ENCODE measurements at places on chromosomes 3 and 15.

- DNase-seq = no peak
Measured at GRCh38 chr15:51561271-51561670, 61.3 kb downstream of the DMXL2 start.

DNA sequence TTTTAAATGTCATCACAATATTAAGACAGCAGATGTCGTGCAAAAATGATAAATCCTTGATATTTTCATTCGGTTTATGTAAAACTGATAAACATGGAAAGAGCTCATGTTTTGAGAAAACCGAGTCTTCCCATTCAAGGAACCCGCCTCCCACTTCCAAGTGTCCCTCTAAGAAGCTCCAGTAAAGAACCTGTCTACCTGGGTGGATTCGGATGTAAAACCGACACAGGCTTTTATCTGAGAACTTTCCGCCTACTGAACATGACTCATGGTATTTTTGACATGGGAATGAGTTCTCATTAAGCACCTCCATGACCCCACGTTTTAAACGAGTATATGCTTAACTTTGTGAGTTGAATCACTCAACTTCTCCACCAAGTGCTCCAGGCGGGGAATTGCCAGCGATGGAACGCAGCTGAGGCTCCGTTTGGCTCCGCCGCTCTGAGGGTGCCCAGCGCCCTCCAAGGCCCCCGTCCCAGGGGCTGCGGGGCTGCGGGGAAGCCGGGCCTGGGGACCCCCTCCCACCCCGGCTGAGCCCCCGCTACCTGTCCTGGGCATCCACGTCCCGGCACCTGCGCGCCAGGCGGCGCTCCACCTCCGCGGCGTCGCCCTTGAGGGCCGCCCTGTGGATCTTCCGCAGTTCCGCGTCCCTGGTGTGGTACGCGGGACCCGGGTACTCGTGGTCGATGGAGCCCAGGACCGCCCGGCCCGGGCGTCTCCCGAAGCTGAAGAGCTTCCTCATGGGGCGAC is 119.9 kb downstream of the LMLN start:
- DNase-seq = peak; percentile 69

GRCh38 chr3:94098452-94098851 is 35.6 kb downstream of the NSUN3 start:
- DNase-seq = no peak

DNA sequence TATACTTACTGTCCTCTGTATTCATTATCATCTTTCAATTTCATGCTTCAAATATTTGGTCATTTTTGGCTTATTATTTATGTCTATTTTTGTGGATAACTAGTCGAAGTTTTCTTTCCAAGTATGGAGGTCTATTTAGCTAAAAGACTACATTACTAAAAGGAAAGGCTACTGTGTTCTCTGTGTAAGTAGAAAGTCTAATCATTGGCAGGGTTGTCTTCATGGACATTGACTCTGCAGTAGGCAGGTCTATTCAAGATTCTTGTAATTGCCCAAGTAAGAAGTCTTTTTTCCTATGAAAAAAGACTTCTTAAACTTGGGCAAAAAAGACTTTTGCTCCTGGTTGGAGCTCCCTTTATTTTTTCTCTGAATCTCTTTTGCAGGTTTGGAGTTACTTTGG is 368.6 kb upstream of the GRM7 start:
- DNase-seq = no peak

GRCh38 chr3:46578973-46579755 is 13.1 kb upstream of the LRRC2 start:
- DNase-seq = no peak

GRCh38 chr3:183884097-183884426 is 618 bp downstream of the PARL start:
- no peak for DNase-seq

- peak; percentile 74 for DNase-seq
Measured at GRCh38 chr3:194306771-194307640, 44.1 kb downstream of the CPN2 start.

GRCh38 chr3:179671747-179672242 is 19.0 kb downstream of the USP13 start:
- DNase-seq = no peak

- DNase-seq = no peak
Measured at GRCh38 chr3:57890874-57891273, 117.3 kb upstream of the FLNB start.

GRCh38 chr3:24513463-24513862 is 18.8 kb upstream of the THRB start:
- no peak for DNase-seq

- DNase-seq = no peak
Measured at GRCh38 chr3:110318108-110318507, 753.5 kb upstream of the NECTIN3 start.

DNA sequence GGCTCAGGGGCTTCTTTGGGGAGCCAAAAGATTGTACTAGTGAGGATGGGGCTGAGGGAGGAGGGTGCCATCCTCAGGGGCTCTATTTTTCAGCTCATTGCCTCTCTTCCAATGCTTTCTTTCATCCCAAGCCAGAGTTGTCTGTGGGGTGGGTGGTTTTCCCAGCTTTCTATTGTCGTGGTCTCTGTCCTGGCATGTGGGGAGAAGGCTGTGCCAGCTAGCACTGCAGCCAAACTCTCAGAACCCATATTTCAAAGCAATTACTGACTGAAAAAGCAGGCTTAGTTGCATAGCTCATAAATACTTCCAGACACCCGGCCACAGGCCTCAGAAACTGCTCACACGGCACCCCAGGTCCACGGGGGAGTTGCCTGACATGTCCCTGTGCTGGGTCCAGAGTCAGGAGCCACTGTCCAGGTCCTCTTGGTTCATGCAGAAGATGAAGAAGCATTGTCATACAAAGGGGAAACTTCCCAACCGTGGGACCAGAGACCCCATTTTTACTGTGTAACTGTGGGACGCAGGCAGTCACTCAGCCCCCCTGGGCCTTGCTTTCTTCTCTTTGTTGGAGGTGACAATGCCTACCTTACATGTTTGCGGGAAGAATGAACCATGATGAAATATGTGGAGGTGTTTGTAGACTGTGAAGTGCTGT is 27.6 kb downstream of the FGD5 start:
- no peak for DNase-seq

- DNase-seq = no peak
Measured at GRCh38 chr15:96200357-96200967, 130.0 kb upstream of the NR2F2 start.

DNA sequence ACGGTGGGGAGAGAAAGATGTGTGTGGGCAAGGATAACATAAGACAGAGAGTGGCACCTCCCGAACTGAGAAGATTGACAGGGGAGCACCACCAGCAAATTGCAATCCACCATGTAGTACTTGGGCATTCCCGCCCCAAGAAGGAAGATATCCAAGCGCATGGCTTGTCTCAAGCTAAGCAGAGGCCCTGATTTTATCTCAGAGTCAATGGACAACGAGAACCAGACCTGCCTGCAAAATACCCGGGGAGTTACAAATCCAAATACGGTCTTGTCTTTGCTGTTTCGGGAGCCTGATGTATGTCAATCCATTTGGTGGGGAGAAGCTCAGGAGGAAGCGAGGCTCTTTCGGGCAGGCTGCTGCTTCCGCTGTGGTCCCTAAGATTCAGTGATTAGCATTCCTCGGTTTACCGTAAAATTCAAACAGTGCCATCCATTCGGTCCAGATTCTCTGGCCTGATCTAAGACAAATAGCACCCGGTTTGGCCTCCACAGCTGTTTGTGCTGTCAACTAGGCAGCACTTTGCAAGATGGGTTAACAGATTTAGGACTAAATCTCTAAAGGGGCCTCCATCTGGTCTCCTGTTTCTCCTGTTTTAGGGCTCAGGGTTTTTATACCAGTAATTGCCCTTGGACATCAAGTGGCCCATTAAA is 97.7 kb upstream of the WNT5A start:
- DNase-seq = no peak

- peak; percentile 65 for DNase-seq
Measured at GRCh38 chr3:43638594-43639447, 17.0 kb upstream of the ANO10 start.

- no peak for DNase-seq
Measured at GRCh38 chr15:48945386-48945785, 18.3 kb downstream of the SHC4 start.

DNA sequence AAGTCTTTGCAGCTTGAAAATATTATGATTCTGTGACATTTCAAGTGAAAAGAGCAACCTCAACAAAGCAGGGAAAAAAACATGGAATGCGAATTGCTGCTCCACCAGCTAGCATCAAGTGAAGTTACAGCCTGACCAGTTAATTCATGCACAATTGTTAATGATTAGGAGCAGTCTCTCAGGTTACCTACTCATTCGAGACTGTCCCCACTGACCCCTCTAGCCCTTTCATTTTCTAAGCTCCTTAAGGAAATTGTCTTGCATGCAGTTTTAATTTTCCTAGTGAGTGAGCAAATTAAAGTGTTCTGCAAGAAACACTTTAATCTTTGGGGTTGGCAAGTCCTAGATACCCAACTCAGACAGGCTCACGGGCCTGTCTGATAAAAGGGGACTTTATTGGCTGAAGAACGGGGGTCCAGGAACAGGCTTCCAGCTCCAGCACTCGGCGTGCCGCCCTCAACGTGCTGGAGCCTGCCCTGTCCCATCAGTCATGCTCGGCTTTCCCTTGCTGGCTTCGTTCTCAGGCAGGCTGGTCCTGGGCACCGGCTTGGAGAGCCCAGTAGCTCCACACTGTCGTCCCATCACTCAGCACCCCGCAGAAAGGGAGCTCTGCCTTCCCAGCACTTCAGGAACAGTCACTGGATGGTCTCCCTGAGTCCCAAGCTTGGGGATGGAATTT is 18.3 kb downstream of the PODXL2 start:
- DNase-seq = no peak

- DNase-seq = peak; percentile 28
Measured at GRCh38 chr3:4994144-4994730, 15.0 kb downstream of the BHLHE40 start.

- DNase-seq = no peak
Measured at GRCh38 chr3:10309736-10310135, 11.2 kb downstream of the SEC13 start.

GRCh38 chr3:154310840-154311239 is 13.4 kb downstream of the DHX36 start:
- no peak for DNase-seq
